ENCODE measurements at places on chromosomes 5 and 9.

DNA sequence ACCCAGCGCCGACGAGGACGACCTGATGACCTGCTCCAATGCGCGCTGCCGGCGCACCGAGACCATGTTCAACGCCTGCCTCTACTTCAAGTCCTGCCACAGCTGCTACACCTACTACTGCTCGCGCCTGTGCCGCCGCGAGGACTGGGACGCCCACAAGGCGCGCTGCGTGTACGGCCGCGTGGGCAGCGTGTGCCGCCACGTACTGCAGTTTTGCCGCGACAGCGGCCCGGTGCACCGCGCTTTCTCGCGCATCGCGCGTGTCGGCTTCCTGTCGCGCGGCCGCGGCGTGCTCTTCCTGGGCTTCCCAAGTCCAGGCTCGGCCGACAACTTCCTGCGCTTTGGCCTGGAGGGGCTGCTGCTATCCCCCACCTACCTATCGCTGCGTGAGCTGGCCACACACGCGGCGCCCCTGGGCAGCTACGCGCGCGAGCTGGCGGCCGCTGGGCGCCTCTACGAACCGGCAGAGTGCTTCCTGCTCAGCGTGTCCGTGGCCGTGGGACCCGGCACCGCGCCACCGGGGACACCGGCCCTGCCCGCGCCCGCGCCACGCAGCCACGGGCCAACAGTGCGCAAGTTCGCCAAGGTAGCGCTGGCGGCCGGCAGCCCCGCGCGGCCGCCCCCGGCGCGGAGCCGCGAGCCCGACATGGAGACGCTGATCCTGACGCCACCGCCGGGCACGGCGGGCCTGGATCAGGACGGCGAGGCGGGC, 2.7 kb upstream of the PHPT1 start:
- DNase-seq: no peak

DNA sequence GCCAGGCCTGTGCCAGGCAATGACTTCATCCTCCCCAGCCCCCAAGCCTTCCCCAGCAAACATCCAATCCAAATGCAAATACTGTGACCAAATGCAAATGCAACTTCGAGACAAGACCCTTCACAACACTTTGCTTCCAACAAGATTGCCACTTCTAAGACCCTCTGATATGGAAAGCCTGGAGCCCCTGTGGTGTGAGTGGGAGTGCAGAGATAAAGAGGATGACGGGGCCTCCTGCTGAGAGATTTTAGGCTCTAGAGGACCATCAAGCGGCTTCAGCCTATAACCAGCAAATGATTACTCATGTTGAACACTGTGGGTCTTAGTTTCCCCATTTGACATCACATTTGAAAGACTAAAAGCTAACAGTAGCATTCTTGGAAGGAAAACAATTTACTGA, 46.6 kb upstream of the GABRP start:
- no peak for DNase-seq

DNA sequence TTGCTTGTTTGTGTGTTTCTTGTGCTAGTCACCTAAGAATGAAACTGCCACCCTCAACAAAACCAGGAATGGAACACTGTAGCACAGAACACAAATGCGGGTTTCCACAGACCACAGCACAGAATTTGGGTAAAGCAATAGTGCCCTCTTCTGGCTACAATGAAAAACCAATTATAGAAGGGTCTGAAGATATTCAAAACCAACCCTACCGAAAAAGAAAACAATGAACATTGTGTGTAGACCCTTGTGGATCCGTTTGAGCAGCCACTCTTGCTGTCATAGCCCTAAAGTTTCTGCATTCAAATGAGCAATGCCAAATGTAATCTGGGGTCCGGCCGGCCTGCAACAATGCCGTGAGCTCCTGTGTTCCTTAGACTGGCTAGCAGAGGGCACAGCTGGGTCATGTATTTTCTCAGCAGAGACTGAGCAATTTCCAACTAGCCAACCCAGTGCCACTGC, 8.3 kb upstream of the ENC1 start:
- peak; percentile 79 for DNase-seq

- DNase-seq: no peak
Measured at GRCh38 chr5:9160747-9161146, 385.1 kb downstream of the SEMA5A start.

DNA sequence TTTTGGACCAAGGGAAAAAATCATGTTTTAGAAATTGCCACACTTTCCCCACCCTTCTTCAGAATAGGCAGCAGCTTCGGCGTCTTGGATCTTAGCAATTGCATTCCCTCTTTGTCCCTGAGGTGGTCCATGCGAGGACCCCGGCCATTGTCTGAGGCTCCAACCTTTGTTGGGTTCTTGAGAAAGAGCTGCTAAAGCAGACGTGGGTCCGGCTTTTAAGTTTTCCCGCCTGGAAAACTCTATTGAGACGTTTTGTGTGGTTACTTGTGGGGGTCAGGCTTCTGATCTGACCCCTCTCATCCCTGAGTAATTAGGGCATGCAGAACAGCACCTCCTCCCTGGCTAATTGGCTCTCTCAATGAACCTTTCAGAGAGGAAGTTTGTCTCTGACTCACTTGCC, 509.6 kb upstream of the TNC start:
- DNase-seq: no peak

GRCh38 chr9:4986296-4986695, 1.2 kb downstream of the JAK2 start:
- no peak for DNase-seq

GRCh38 chr9:88193766-88194165, 55.5 kb upstream of the SPATA31C2 start:
- DNase-seq: no peak

GRCh38 chr5:57887851-57888621, 405.4 kb upstream of the ACTBL2 start:
- DNase-seq: peak; percentile 74

- no peak for DNase-seq
Measured at GRCh38 chr9:116565986-116566385, 121.1 kb upstream of the TRIM32 start.

- DNase-seq: no peak
Measured at GRCh38 chr9:30723656-30724055, 1660.8 kb upstream of the ACO1 start.

DNA sequence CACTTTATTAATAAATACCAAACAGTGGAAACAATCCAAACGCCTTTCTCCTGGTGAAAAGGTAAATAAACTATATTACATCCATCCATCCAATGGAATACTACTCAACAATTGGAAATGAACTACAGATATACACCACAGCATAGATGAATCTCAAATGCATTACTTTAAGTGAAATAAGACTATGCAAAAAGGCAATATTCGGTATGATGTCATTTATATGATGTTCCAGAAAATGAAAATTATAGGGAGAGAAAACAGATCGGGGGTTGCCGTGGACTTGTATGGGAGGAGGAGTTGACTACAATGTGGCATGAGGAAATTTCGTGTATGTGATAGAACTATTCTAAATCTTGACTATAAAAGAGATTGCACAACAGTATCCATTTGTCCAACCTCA, 27.5 kb upstream of the SLIT3 start:
- no peak for DNase-seq

DNA sequence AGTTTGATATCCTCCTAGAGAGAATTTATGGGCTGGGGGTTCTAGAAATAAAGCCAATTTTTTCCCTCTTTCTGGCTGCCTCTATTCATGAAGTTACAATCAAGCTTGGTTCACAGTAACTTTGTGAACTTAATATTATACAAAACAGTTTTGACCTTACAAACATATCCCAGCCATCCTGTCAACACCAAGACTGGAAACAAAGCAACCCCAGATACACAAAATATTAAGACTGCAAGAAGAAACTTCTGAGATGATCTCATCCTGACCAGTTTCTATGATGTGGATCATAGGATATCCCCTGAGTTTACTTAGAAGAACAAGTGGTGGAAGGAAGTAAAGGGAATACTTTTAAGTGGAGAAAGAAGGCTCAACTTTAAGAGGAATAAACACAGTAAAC, 28.3 kb upstream of the CER1 start:
- no peak for DNase-seq

GRCh38 chr5:59959330-59959729, 65.8 kb upstream of the PDE4D start:
- no peak for DNase-seq

GRCh38 chr5:3392306-3392939, 203.2 kb upstream of the IRX1 start:
- peak; percentile 48 for DNase-seq

DNA sequence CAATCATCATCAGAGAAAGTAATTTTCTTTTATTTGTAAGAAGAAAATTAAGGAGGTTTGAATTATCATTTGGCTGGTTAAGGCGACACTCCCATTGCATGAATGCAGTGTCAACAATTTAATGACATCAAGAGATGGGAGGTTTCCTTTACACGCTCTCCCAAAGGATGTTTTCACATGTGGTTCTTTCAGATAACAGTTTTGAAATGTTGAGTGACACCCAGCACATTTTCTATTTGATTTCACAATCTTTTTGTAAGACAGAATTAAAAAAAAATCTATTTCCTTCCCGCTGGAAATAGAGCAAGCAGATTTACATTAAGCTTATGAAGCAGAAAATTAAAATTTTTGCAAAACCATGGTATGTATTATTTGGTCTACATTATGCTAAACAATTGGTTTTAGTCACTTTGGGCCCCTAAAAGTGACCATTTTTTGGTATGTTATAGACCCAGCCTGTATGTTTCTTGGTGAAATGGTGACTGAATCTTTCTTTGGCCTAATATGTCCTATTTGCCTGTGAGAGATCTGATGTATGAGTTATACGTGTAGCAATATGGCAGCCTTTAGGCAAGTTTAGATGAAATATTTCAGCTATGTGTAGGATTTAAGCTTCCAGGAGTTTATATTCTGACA, 18.9 kb upstream of the ANKRD55 start:
- no peak for DNase-seq

DNA sequence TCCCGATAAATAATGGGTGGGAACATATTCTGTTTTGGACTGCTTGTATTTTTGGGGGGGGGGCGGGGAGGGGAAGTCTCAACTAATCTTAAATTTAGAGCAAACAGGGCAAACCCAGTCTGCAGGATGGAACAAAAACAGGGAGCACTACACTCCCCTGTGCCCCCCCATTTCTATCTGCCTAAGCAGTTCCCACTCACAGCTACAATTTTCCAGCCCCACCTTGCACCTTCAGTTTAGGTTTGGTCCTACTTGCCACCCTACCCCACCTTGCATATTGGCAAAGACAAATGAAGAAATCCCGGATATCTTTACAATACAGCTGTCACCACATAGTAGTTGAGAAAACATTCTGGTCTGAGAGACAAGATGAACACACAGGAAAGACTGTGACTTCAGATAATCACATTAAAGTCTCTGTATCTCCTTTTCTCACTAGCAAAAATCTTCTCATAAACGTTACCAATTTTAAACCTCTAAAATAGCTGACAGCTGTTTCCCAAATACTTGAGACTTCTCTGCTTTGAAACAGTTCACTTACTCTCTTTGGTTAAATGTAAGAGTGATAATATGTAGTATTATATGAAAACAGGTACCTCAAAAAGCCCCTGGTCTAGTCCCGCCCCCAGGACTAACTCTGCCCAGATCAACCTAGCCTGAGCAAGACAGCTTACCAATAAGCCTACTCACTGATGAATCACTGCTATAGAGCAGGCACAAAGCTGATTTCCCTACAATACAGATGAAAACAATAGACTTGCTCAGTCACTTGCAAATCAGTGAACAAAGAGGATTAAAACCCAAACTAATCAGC, 5.2 kb upstream of the RAPGEF6 start:
- peak; percentile 20 for DNase-seq

- peak; percentile 52 for DNase-seq
Measured at GRCh38 chr9:87445646-87446045, 52.0 kb upstream of the DAPK1 start.

- DNase-seq: no peak
Measured at GRCh38 chr5:59599729-59600128, 293.8 kb downstream of the PDE4D start.

DNA sequence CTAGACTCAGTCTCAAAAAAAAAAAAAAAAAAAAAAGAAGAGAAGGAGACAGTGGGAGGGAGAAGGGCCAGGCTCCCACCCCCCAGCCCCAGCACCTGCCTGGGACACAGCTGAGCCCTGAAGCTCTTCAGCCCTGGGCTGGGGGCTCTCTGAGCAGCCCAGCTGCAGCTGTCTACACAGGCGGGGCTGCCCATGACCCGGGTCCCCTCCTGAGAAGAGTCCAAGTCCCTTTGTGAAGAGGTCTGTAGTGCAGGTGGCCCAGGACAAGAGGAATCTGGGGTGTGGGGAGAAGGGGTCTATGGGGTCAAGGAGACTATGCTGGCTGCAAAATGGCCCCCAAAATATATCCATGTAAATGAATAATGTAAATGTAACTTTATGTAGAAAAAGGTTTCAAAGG, 6.7 kb upstream of the LCN2 start:
- DNase-seq: no peak

- no peak for DNase-seq
Measured at GRCh38 chr5:77333451-77334123, 123.1 kb downstream of the PDE8B start.

GRCh38 chr5:176541338-176542134, 4.3 kb upstream of the RNF44 start:
- no peak for DNase-seq

DNA sequence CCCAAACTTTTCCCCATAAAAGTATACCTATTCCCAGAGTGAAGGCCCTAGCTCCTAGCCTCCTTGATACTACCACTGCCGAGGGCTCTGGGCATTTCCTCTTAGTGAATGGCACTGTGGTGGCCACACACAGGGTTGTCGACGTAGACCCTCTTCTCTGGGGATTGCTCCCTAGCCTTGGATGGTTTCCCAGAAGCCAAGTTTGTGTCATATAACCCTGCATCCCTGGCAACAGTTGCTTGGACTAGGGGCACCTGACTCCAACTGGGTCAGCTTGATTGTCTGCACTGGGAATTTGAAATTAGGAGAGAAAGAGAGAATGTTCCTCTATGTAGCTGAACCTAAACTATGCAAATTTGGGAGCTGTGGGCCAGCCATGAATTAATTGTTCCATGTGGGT, 32.3 kb upstream of the KIF2A start:
- DNase-seq: no peak

GRCh38 chr5:675871-676698, 17.1 kb downstream of the TPPP start:
- no peak for DNase-seq

DNA sequence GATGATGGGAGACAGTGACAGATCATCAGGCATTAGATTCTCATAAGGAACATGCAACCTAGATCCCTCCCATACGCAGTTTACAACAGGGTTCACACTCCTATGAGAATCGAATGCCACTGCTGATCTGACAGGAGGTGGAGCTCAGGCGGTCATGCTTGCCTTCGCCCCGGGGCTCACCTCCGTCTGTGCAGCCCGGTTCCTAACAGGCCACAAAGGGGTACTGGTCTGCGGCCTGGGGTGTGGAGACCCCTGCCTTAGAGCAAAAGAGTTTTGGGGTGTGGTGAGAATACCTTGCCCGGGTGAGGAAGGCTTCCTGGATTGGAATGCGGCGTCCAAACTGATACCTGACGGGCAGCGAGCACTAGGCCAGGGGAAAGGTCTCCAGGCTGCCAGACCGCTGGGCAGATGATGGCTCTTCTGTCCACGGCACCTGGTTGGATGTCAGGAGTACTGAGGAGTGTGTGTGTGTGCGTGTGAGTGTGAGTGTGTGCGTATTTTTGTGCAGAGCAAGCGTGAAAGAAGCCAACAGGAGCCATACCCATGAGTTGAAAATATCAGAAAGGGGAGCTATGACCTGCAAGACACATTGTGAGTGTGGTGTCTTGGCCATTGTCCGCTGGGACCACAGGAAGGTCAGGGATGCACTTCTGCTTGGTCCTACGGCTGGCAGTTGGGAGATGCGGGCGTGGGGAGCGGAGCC, 55.4 kb downstream of the ACER2 start:
- DNase-seq: no peak

- DNase-seq: no peak
Measured at GRCh38 chr9:17291766-17292165, 156.9 kb downstream of the CNTLN start.
